Left forelimb (tissue), 1 donor: ENCODE measurements at places on chromosomes 7 and 10.

DNA sequence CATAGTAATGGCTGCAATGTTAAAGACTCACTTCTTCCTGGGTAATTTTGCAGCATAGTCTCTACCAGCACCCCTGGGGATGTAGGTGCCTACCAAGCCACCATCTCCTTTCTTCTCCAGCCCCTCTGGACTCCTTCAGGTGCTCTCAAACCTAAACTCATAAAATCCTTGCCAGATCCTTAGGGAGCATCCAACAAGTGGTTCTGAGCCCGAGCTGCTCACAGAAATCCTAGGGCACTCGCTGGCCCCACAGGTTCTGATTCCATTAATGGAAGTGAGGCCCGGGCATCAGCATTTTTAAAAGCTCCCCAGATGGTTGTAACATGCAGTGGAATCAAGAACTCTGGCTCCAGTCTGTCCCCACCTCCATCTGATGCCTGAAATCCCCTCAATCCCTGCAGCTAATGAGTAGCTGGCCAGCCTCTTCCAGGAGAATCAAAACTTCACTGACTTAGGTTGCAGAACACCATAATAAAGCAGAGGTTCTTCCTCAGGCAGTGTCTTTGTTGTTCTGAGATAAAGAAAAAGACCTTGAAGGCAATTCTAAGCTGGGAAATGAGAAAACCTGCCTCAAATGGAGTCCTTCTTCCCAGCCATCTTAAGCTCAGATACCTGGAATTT is 336.8 kb downstream of the KCNMA1 start:
- DNase-seq = no peak

DNA sequence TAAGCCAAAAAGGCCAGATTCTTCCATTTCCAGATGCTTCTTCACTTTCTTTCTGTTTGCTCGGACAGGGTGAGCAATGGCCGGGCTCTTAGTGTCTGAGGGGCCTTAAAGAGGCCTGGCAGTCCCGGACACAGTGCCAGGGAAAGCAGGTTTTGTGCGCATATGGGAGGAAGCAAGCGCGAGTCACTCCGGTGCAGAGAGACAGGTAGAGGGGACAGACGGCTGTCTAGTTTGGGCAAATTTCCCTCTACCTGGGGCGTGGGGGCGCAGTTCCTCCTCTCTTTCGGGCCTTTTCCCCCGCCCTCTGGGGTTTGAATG is 4.7 kb downstream of the NEUROD6 start:
- no peak for DNase-seq

DNA sequence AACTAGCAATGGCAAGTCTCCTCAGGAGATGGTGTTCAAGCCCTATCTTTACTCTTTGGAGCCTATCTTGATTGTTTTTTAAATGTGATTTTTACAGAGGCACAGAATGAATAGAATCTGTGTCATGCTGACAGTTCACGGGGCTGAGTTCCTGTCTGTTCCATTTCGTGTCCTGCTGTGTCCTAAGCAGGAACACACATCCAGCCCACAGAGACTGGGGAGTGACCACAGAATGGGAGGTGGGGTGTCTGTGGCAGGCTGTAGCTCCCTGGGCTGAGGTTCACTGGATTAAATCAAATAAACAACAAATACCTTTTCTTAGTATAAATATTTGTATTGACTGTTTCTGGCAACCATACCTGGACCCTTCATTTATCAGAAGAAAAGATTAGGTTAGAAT is 73.4 kb upstream of the CARD11 start:
- no peak for DNase-seq

GRCh38 chr7:112996331-112996871 is 90.2 kb downstream of the GPR85 start:
- DNase-seq = no peak

GRCh38 chr10:91672021-91672608 is 39.2 kb upstream of the PPP1R3C start:
- no peak for DNase-seq

DNA sequence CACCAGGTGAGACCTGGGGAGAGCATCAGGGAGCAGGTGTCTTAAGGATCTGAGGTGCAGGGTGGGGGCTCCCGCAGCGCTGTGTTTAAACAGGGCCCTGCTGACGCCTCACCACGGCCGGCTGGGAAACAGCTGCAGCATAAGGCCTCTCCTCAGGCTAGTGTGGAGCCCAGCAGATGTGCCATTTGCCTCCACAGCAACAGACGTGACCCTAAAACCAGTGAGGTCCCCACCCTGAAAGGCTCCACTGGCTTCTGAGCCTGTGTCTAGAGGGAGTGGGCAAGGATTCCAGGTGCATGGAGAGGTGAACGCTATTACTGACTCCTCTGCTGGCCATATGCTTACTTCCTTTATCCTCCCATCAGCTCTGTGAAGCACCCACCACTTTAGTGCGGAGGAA is 47.8 kb downstream of the SYPL1 start:
- DNase-seq = no peak

- DNase-seq = peak; percentile 78
These were observed 92.0 kb upstream of the INSIG1 start for GRCh38 chr7:155205368-155206317.

DNA sequence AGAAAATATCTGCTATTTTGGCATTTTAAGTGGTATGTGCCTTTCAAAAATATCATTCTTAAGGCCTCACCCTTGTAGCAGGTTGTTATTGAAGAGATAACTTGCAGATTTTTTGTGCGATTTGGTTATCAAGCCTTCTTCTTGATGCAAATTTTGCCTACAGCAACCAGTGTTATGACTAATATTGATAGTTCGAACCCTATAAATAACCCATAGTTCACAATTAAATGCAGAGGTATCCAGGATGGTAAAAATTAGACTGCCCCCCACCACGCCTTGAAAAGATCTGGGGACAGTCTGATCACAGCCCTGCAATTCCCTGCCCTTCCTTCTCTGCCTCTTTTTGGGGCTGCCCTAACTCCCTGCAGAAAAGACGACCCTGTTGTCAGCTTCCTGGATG is 28.4 kb upstream of the RAPGEF5 start:
- DNase-seq = no peak

DNA sequence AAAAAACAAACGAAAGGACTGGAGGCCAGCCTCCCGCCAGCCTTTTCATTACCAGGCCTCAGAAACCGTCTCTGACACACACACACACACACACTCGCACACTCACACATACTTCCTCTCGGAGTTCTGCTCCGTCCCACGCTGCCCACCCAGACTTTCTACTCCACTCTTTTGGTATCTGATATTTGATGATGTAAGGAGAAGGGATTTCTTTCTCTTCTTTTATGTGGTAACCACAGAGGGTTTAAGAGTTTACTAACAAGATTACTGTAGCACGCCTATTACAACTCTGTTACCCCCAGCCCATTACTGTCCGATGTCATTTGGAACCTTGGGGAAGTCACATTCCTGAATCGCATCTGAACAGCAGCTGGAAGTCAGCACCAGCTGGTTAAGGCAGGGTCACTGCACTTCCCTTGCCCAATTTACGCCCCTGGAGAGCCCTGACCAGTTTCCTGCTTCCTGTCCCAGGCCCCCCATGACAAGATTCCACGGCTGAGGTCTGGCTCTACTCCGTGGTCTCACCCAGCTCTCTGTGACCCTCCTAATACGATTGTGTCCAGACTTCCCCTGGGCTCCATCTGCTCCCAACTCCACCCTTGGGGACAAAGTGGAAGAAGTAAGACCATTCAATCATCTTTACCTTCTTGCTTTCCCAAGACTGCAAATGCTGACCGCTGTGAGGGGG is 1.1 kb downstream of the DENND2A start:
- DNase-seq = peak; percentile 75

GRCh38 chr7:44882899-44883298 is 2.4 kb downstream of the PURB start:
- no peak for DNase-seq

DNA sequence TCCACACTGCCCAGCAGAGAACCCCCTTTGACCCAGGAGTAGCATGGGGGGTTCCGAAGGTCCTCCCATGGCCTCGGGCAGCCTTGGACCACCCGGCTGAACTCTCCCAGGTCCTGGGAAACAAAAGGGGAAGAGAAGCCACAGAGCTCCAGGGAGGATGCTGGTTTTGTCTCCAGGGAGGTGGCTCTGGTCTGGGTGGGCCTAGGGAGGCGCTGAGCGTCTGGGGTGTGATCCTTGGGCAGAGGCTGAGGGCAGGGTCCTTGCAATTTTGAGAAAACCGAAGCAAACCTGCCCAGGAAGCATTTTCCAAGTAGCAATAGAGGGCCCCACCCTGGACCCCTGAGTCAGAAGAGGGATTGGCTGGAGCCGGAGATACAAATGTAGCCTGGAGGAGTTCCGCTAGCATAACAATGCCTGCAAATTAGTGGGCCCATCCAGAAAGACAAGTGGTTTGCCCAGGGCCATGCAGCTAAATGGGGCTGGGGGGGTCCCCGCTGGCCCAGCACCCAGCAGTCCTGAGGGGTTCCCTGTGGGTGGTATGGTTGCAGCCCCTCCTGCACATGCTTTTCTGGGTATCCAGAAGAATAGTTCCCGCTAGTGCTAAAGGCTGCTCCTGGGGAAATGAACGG is 2.0 kb downstream of the UTF1 start:
- DNase-seq = no peak

DNA sequence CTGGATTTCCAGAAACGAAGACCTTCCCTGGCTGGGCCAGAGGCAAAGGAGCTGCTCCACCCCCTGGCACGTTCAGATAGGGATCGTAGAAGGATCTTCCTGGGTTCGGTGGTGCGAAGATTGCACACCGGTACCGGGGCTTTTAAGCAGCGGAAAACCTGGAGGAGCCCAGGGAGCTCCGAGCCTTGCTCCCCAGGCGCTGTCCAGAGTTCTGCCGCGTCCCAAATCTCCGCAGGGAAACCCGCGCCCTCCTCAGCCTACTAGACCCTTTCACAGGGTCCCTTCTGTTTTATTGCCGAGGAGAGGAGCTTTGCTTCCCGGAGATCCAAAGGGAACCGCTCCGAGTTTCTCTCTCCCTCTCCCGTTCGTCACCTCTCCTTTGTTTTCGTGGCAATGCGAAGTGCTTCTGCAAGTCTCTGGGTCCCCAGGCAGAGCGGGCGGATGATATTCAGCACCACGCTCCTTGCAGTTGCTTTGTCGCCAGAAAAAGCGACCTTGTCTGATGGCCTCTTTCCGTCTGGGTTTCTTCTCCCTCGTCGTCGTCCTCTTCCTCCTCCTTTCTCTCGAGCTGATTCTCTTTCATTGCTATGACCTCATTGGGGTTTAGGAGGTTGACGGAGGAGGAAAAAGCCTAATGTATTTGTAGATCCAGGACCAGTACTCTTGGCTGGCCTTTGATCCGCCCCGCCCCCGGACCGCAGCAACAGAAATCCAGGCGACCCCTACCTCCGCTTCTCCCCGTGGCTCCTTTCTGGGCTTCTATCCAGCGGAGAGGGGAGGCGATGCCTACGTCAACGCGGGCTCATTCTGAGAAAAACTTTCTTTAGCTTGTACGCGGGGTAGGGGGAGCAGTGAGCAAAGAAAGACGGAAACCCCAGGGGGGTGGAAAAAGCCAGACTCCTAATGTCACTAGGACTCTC is at the start of gene TMEM196:
Gene TMEM196, minus strand, starts transcription at position 777 of the 920 bp plus-strand sequence. CDS start 921 bp downstream, outside the sequence.
- peak; percentile 67 for DNase-seq

GRCh38 chr10:91597197-91597881 is 35.5 kb downstream of the PPP1R3C start:
- no peak for DNase-seq

DNA sequence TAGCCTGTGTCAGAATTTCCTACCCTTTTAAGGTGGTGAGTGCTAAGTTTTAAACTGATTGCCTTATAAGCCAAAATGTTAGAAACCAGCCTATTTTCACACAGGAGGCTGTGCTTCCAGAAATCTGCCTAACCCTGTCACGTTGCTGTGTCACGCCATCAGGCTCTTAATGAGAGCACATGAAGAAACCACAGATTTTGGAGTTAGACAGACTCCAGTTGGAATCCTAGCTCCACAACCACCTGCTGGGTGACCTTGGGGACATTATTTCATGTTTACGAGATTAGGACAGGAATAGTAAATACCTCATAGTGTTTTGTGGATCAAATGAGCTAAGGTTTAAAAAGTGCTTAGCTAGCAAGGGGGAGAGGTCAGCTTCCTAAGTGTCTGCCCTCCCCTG is 321.8 kb downstream of the DPP6 start:
- no peak for DNase-seq

GRCh38 chr7:154415709-154416399 is 363.7 kb downstream of the DPP6 start:
- DNase-seq = no peak

DNA sequence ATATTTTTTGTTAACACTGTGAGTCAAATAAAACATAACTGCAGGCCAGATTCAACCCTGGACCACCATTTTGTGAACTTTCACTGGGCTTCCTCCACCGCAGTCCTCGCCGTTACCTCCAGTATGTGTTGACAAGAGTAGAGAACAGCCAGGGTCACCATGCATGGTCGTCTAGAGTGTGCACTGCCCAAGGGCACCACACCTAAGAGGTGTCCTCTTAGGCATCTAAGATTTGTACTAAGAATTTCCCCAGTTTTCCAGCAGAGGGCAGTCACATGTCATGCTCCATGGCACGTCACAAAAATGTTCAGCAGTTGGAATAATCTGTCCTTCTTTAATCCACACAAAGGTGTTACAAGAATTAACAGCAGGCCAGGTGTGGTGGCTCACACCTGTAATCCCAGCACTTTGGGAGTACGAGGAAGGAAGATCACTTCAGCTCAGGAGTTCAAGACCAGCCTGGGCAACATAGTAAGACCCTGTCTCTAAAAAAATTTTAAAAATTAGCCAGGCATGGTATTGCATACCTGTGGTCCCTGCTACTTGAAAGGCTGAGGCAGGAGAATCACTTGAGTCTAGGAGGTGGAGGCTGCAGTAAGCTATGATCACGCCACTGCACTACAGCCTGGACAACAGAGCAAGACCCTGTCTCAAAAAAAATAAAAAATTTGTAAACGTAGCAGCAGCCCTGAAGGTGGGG is 71.2 kb upstream of the FOXK1 start:
- DNase-seq = no peak

GRCh38 chr10:29375888-29376287 is 87.0 kb downstream of the LYZL1 start:
- no peak for DNase-seq

DNA sequence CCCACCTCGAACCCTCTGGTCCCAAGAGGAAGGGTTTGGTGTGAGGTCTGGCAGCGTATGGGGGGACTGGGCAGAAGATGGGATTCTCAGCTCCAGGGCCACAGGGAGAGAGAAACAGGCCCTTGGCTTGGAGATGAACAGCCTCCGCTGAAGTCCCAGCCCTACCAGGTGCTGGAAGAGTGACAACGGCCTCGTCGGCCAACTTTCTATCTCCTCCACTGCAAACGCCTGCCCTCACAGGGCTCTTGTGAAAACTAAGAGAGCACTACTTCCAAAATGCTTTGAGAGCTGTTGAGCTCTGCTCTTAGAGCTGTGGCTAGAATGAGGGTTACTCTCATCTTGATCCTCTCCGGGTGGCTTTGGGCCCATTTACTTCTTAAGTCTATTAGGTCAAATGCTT is 63.5 kb downstream of the AFAP1L2 start:
- no peak for DNase-seq

- no peak for DNase-seq
These were observed 92.1 kb downstream of the SIRT1 start for GRCh38 chr10:67976292-67977245.

GRCh38 chr7:70071766-70072165 is 473.5 kb downstream of the AUTS2 start:
- no peak for DNase-seq

- DNase-seq = no peak
These were observed 205.3 kb upstream of the HABP2 start for GRCh38 chr10:113347508-113347907.

- no peak for DNase-seq
These were observed 56.9 kb upstream of the WNT16 start for GRCh38 chr7:121271916-121272315.

- peak; percentile 9 for DNase-seq
These were observed 614.7 kb downstream of the PTPRN2 start for GRCh38 chr7:157972914-157973313.
